Stimulated activated CD8-positive, alpha-beta memory T cell treated with anti-CD3 and anti-CD28 coated beads, Interleukin-15, amount 100 ng/mL, for 24 hours (primary cell): ENCODE measurements at places on chromosomes 5 and 9.

GRCh38 chr9:82673919-82674318 lies 389.0 kb downstream of the RASEF start:
- DNase-seq = no peak

GRCh38 chr9:122126331-122127261 lies 33.0 kb downstream of the NDUFA8 start:
- DNase-seq = no peak

GRCh38 chr9:121876658-121877271 lies 216.3 kb downstream of the TTLL11 start:
- DNase-seq = no peak

GRCh38 chr9:95822583-95823431 lies 52.7 kb upstream of the ERCC6L2 start:
- no peak for DNase-seq

- DNase-seq = no peak
Measured at GRCh38 chr5:17218353-17219005, 1.0 kb downstream of the BASP1 start.

DNA sequence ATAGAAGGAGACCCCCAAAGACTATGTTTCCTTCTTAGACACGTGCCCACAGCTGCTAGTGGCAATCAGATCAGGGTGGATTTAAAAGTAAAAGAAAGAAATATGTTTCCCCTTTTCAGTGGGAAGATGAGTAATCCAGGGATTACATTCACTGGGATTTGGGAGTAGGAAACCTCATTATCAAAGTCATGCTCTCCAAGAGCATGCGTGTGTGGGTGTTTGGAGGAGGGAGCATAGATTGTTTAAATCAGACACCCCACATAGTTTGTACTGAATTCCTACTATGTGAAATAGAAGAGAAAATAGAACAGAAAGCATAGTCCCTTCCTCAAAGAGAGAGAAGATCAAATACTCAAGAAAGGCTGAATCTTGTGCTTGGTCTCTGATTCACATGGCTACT lies 65.5 kb upstream of the TBCA start:
- no peak for DNase-seq

GRCh38 chr5:136446565-136446964 lies 81.2 kb upstream of the TRPC7 start:
- no peak for DNase-seq

GRCh38 chr9:105233873-105234272 lies 10.6 kb upstream of the SLC44A1 start:
- DNase-seq = no peak

GRCh38 chr9:92649007-92649406 lies 20.9 kb downstream of the IPPK start:
- DNase-seq = no peak

DNA sequence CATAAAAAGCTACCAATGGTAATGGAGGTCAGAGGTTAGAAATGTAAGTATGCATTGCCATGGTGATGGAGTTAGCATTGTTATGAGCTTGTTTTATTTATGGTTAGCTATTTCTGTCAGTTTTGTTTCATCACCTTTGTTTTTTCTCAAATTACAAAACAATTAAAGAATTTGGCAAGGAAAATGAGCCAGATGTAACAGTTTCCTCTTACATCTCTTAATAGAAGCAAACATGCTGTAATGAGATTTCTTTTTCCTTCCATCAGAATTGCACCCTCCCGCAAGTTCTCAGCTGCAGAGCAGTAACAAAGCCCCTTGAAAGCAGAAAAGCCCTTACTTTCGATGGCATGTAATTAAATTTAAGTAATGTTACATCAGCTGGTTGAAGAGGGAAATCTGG lies 233.0 kb downstream of the SGCD start:
- no peak for DNase-seq

DNA sequence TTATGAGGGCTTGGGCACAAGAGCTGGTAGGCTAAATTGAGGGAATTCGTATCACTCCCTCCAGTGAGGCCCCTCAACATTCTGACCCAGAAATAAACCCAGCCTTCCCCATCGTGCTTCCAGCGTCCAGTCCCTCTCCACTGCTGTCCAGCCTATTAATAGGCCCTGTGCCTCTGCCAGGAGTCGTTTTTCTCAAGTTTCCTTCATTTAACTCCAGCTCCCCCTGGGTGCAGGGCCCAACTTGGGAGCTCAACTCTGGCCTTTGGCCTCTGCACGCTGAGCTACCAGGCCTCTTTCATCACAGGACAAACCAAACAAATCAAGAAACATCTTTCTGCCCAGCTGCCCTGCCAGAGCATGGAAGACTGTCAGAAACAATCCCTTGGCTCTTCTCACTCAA lies 10.0 kb downstream of the HBEGF start:
- no peak for DNase-seq

DNA sequence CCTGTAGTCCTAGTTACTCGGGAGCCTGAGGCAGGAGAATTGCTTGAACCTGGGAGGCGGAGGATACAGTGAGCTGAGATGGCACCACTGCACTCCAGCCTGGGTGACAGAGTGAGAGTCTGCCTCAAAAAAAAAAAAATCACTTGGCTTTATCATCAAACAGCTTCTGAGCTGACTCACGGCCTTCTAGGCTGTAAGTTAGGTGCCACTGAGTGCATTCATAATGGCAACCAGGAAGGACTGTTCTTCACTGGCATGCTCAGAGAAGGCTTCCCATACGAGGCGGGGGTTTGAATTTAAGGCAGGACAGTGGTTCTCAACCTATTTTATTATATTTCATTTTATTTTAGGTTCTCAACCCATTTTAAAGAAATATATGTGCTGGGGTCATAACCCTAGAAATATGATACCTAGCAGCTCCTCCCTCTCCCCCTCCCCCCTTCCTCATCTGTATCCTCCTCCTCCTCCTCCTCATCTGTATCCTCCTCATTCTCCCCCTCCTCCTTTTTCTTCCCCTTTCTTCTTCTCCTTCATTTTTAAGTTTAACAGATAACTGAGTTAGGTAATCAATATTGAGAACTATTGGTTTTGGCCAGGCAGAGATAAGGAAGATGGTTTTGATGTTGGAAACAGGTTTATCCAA lies 19.0 kb upstream of the LHFPL2 start:
- DNase-seq = no peak

- DNase-seq = no peak
Measured at GRCh38 chr5:56683281-56683680, 132.1 kb upstream of the MAP3K1 start.

DNA sequence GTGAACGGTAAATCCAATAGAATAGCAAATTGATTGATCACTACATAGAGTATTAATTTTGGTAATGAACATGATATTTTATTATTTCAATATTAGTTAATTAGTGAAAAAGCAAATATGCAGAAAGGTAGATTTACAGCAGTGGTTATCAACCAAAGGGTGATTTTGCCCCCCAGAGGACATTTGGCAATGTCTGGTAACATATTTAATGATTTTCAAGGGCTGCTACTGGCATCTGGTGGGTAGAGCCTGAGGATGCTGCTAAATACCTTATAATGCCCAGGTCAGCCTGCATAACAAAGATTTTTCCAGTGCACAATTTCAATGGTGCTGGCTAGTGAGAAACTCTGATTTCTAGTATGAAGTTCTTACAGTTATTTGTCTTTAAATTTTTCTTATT lies 1313.7 kb downstream of the PTPRD start:
- no peak for DNase-seq

DNA sequence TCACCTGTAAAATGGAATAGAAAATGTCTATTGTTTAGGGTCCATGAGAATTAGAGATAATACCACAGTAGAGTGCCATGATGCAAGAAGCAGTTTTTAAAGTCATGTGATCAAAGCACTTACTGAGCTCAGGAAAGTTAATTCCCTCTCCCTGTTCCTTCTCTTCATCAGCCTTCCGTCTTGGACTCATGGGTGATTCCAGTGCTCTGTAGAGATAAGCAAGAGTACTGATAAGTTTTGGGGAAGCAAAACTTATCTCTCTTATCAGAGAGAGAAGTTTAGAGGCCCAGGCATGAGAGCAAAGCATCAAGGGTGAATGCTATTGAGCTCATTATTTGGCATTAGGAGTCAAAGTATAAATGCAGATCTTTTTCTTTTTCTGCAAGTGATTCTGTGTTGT lies 410.1 kb downstream of the AGTPBP1 start:
- DNase-seq = no peak

GRCh38 chr9:74479711-74480110 lies 17.4 kb upstream of the RORB start:
- no peak for DNase-seq

GRCh38 chr9:127664324-127664677 lies 42.5 kb upstream of the CFAP157 start:
- no peak for DNase-seq

DNA sequence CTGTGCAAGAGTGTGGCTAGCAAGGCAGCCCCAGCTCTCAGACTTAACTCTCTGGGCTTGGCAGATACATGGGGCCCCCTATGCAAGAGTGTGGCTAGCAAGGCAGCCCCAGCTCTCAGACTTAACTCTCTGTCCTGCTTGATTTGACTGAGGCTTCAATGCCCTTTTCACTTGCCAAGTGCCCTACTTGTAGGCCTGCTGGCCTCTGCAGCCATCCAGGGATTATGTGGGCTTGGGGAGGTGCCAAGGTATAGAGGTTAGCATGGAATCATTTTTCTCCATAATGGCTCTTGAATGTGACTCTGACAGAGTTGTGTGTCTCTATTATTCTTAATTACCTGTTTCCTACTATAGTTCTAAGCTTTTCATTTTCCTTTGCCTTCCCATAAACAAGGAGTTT lies 115.5 kb upstream of the RUSC2 start:
- DNase-seq = no peak

DNA sequence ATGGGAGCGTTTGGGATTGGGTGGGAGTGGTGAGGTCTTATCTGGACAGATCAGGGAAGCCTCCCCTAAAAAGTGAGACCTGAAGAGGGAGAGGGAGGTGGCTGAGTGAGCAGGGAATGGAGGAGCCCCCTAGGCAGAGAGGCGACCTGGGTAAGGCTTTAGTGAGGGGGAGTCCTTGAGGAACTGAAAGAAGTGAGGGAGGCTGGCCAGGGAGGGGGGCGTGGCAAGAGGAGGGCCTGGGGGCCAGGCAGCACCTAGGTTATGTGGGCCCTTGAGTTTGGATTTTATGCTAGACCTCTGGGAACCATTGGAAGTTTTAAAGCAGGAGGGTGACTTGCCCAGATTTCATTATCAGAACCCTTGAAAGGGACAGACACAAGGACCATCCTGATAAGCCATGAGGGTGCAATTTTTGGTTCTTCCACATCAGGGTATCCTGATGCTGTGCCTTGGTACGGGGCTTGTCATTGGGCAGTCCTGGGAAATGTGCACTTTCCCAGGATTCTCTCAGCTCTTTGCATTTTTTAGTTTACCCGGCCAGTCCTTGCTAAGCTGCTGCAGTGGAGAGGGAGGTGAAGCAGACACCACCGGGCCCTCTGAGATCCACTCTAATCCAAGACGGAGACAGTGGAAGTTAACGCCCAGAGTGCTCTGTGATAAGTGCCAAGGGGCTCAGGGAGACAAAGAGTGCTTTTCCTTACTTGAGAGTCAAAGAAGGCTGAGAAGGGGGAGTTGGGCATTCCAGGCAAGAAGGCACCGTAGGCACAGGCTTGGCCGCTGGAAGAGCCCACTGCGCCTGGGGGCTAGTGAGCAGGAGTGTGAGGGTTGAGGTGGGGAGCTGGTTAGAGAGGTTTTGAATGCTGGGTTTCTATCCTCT lies 16.1 kb downstream of the GSN start:
- no peak for DNase-seq

- no peak for DNase-seq
Measured at GRCh38 chr5:62900976-62901375, 322.4 kb downstream of the LRRC70 start.

DNA sequence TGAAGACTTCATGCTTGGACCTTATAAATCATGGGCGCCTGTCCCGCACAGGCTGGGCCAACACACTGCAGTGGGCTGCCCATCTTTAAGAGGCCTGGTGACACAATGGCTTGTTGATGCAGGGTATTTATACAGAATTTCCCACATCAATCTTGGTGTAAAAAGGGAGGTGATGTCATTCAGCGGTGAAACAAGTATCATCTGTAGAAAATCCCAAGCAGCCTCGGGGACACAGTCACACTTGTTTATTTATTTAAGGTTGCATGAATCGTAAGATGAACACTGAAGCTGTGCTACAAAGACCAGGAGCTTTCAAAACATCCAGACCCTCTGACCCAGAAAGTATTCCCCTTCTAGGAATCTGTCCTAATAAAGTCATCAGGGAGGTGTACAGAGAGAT lies 40.5 kb downstream of the SMIM23 start:
- no peak for DNase-seq

DNA sequence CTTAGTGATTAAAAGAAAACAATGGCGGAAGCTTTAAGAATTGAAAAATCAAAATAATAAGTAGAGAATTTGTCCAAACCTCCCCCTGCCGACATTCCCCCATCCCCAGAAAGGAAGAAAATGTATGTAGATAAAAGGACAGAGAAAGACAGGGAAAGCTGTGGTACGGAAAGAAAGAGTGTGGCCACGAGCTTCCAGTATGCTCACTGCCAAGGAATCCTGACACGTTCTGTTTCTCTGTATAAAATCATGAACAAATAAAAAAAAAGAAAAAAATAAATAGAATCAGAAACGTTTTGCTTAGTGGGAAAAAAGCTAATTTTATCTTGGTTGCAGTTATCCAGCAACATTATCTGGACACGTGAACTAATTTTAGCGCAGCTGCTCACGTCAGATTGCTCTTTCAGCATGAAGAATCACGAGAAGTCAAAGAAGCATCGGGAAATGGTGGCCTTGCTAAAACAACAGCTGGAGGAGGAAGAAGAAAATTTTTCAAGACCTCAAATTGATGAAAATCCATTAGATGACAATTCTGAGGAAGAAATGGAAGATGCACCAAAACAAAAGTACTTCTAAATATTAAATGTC lies 15.2 kb downstream of the DNAJC21 start:
- DNase-seq = no peak

DNA sequence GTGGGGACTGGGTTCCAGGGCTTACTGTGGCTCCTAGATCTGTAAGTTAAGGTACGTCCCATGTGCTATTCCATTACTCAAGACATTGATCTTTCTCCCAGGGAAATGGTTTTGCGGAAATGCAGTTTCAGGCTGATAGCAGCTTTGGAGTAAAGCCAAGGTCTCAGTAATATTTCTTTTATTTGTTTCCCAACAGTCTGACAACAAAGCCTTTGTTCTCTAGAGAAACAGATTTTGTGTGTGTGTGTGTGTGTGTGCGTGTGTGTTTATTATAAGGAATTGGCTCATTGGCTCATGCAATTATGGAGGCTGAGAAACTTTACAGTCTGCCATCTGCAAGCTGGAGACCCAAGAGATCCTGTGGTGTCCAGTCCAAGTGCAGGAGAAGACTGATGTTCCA lies 12.1 kb upstream of the POC5 start:
- DNase-seq = no peak

DNA sequence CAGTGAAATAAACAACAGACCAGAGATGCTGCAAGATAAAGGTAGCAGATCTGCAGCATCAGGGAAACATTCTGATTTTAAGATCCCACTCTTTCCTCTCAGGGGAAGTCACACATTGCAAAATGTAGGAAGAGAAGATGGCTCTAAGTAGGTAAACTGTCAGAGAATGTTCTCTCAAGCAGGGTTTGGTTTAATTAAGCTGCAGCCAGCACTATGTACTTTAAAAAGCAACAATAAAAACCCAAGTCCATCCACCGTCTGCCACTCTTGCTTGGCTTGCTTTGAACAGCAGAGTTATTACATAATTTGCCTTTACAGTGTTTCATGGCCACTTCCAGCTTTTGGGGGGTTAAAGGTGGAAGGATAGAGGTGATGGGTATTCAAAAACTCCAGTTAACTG lies 343.2 kb upstream of the DAP start:
- no peak for DNase-seq
